GM04504 (cell line): ENCODE measurements at places on chromosomes 2 and 18.

- DNase-seq, result no peak
Measured at GRCh38 chr18:5779922-5780321, 115.4 kb downstream of the TMEM200C start.

DNA sequence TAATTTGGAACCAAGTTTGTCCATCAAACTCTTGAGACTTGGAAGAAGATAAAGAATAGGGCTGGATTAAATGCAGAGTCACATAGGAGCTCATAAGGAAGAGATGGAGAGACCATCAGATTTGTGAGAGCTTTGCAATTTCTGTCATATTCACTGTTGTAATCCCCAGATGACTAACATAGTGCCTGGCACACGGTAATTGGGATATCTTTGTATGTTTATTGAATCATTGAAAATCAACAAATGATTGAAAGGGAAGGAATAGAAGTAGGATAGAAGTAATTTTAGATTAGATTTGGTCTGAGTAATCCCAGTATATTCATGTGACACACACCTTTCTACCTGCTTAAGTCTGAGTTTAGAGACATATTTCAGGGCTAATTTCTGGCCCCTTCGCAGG lies 75.4 kb downstream of the LCLAT1 start:
- DNase-seq, result no peak

DNA sequence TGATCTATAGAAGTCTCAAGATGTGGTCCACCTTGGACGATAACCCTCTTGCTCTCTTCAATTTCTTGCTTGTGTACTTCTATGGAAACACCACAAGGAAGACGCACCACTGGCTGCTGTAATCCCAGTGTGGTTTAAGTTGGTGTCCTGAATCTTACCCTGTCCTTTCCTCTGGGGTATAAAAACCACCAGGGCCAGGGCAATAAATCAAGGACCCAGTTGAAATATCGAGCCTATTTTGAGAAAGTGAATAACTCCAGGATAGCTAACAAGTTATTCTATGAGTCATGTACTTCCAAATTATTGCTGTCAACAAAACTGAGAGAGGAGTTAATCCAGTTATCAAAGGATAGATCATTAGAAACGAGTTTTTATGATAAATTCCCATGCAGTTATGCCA lies 137.0 kb downstream of the RND3 start:
- no peak for DNase-seq

GRCh38 chr2:25029183-25029554 lies 12.7 kb upstream of the EFR3B start:
- no peak for DNase-seq

GRCh38 chr18:8229787-8230186 lies 379.4 kb upstream of the RAB12 start:
- no peak for DNase-seq

- no peak for DNase-seq
Measured at GRCh38 chr18:25875551-25876240, 214.7 kb downstream of the SS18 start.

DNA sequence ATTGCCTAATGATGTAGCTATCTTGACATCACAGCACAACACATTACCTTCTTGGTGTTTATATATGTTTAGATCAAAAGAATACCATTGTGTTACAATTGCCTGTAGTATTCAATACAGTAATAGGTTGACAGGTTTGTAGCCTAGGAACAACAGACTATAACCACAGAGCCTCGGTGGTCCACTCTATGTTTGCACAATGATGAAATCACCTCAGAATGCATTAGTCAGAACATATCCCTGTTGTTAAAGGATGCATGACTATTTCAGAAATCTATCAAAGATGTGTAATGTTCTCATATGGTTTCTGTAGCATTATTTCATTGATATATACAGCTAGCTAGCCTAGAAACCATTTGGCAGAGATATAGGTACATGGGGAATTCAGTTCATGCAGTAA lies 8.9 kb downstream of the METTL5 start:
- DNase-seq, result no peak

- DNase-seq, result no peak
Measured at GRCh38 chr2:14358339-14358738, 274.2 kb upstream of the LRATD1 start.

DNA sequence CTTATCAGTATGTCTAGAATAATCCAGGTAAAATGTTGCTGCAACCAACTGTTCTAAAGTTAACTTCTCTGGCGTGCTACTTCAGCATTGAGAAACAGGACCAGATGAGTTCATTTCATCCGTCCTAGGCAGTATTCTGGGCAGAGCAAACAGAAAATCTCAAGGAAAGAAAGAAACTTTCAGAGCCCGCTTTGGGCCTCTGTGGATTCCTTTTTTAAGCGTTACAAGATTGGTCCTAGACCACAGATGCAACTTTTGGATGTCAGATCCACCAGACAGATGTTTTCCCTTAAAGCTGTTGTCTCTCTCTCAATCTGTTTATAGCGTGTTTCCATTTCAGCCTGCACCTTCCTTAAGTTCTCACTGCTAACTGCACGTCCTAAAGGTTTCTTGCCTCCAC lies 75.0 kb downstream of the BCL2 start:
- DNase-seq, result no peak

DNA sequence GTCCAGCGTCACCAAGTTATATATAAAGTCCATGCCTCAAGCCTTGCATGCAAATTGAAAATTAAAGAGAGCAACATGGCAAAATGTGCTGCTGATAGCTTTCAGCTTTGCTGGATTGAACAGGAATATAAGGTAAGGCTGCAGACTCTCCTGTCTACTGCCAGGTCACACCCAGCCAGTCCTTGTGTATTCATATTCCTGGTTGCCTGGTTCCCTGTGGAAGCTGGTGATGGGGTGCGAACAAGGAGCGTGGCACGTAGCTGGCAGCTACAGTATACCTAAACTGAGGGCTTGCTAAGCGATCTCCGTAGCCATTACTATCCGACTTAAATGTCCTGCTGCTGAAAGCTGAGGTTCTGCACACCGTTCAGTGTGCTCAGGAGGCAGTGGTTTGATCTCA lies 50.1 kb upstream of the NOSTRIN start:
- no peak for DNase-seq

DNA sequence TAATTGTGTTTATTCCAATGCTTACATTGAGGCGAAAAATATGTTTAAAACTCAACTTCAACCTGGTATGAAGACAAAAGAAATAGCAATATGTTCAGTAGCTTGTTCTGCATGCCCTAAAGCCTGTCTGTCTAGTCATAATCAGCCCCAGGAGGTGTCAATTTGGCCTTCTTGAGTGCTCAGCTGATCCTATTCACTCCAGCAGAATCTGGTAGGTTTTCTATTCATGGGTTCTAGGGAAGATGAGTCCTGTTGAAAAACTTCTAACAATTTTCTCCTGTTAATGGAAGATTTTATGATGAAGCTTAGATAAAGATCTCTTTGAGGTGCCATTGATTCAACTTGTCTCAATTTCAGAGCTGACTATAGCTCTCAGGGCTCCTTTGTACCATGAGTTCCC lies 402.0 kb upstream of the UBE2E3 start:
- DNase-seq, result no peak

GRCh38 chr2:54680397-54681041 lies 42.9 kb upstream of the EML6 start:
- no peak for DNase-seq

DNA sequence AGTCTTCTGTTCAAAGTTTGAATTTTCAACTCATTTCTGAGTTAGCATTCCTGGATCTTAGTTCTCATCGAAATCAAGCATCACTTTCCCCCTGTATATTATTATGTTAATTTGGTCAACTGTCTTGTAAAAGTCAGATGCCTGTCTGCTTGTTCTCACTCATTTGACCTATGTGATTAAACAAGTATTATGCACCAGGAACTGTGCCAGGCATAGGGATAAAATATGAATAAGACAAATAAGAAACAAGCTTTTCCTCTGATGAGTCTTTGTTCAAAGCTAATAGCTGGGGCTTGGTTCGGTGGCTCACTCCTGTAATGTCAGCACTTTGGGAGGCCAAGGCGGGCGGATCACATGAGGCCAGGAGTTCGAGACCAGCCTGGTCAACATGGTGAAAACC lies 19.7 kb upstream of the EMILIN2 start:
- DNase-seq, result no peak

- DNase-seq, result no peak
Measured at GRCh38 chr2:183186766-183187165, 62.5 kb downstream of the NUP35 start.

DNA sequence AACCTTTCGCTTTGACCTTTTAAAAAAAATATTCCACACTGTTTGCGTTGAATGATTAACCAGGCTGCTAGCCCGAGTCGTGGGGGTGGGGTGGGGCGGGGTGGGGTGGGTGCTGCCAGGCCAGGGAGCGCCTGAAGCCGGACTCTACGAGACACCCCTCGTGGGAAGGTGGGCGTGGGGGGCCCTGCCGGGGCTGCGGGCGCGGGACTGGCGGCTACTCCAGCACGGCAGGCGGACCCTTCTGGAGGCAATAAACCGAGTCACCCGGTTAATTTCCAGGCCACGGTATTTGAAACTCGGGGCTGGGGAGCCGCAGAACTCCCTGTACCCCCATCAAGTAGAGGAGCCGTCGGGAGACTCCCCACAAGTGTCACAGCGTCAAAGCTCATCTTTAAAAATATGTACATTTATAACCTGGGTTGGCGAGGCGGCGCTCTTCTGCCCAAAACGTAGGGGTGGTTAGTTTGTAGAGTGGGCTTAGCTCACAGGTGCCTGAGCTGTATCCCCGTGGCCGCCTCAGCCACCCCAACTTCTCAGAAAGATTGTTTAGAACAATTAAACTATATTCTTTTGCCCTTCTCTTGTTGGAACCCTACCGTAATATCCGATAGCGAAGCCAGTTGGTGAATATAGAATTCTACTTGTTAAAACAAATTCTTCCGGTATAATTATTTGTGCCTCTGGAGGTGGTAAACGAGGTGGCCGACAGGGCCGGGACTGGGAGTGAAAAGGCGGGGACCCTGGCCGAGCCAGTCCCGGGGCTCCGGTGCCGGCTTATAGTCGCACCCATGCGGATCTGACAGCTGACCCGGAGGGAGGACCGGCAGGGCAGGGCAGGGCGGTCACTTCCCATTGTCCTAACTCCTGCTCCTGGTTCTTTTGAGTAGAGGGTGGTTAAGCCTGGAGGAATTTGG lies 1.4 kb downstream of the B3GNT2 start:
- DNase-seq, result no peak

DNA sequence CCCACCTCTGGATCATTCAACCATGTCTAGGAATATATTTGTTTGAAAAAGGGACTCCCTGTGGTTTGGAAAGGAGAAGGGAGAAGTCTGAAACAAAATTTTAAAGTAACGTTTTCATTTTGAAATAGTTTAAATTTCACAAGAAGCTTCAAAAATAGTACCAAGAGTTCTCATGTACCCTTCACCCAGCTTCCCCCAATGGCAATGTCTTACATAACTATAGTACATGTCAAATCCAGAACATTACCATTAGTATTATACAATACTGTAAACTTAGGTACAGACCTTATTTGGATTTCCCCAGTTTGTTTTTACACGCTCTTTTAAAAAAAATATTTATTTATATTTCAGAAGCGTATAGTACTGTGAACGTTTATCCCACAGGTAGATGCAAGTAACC lies 4.0 kb upstream of the LYG2 start:
- DNase-seq, result no peak

DNA sequence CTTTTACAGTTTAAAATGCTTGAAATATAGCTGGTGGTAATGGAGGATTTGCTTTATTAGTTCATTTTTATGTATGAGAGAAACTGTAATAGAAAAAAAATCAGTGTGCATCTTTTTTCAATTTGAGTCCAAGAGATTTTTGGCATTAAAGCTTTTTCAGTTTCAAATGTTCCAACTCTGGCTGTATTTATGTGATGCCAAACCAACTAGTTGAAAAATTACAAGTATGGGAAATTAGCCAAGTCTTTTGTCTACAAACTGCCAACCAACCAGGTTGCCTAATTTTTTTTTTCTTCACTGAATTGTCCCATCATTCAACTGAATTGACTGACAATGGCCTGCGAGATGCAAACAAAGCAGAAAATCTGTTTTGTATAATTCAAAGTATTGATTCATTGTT lies 95.7 kb downstream of the ICOS start:
- no peak for DNase-seq

GRCh38 chr18:46252759-46253158 lies 148.6 kb downstream of the HAUS1 start:
- no peak for DNase-seq

GRCh38 chr2:149388120-149388816 lies 57.9 kb downstream of the LYPD6 start:
- no peak for DNase-seq

- DNase-seq, result no peak
Measured at GRCh38 chr2:135657806-135658582, 83.7 kb upstream of the UBXN4 start.

DNA sequence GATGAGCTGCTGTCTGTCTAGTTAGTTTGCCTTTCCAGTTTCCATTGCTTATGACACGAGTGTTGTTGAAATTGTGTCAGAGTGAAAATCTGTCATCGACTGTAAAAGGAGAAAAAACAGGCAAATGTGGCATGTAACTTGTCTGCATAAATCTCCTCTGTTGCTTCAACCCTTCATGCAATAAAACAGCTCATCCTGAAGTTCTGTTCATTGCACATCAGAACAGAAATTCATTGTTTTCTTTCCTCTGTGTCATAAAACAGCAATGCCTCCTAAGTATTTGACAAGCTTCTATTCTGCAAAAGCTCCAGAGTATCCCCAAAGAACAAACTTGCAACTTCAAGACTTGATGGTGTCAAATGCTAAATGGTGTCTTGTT lies 432.1 kb downstream of the MEIS1 start:
- DNase-seq, result peak; percentile 61

DNA sequence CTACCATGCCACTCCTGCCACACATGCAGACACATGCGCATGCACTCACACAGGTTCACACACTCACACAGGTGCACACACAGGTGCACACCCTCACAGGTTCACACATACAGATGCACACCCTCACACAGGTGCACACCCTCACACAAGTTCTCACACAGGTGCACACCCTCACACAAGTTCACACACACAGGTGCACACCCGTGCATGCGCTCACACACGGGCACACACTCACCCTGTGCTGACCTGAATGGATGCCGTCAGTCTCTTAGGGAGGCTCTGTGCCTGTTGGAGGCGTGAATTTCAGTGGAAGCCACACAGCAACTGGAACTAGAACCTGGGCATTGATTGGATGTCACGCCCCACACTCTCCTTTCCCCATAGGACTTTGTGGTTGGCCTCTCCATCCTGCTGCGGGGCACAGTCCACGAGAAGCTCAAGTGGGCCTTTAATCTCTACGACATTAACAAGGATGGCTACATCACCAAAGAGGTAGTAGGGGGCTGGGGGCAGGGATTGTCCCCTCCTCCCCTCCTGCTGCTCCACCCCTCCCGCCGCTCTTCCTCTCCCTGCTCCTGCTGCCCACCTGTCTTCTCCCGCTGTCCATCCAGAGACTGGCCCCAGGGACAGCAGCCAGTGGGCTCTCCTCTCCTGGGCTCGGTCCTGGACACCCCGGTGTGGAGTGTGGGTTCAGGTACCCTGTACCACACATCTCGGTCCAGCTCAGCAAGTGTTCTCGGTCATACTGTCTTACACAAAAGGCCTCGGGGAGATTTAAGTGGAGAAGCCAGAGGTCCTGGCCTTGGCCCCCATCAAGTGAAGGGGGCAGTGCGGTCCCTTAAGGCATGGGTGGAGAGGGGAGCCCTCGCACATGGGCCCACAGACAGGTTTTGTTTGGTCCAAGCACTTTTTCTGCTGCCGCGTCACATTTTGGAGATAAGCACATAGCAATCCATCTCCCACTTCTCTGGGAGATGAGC lies 21.0 kb upstream of the FAHD2A start:
- no peak for DNase-seq
